ENCODE measurements at places on chromosomes 3 and 15. TPM values are rescaled to one million over a fixed set of nuclear protein-coding genes. Genes with fewer than 3 reads are reported as not detected.

DNA sequence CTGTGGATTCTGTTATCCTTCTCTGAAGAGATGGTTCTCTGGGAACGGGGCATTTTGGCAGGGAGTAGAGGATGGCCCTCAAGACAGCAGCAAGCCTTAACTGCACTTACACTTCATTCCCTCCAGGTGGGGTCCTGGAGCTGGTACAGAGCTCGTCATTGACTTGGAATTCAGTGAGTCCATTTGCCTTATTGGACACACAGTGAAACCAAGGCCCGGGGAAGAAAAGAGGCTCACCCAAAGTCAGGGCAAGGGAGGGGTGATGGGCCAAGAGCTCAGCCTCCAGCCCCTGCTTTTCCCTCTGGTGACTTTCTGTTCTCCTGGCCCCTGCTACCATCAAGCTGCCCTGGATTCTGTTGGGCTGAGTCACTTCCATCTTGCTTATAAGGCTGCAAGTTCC, 125.6 kb downstream of the ETFA start:
- DNase-seq = peak; percentile 78

GRCh38 chr3:171804618-171805389, 5.5 kb downstream of the PLD1 start:
- peak; percentile 75 for DNase-seq

- DNase-seq = no peak
Measured at GRCh38 chr15:99138491-99138982, 33.7 kb downstream of the SYNM start.

DNA sequence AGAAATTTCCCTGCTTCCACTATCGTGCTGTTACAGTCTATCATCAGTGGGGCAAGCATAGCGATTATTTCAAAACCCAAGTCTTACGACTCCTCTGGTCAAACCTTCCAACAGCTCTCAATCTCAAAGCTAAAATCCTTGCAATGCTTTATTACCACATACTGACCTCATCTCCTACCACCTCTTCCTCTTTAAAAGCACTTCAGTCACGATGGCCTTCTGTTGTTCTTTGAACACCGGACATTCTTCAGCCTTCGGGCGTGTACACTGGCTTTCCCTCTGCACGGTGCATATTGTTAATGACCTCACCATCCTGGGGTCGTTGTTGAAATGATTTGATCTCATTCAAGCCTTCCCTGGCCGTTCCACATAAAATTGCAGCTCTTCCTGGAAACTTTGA, 31.1 kb downstream of the MAGEL2 start:
- no peak for DNase-seq

GRCh38 chr3:188323067-188323842, 169.3 kb downstream of the LPP start:
- no peak for DNase-seq

- no peak for DNase-seq
Measured at GRCh38 chr3:74611206-74611605, 3.3 kb downstream of the CNTN3 start.

- DNase-seq = no peak
Measured at GRCh38 chr15:85752124-85752475, 42.6 kb downstream of the KLHL25 start.

- no peak for DNase-seq
Measured at GRCh38 chr3:31093606-31094005, 199.1 kb upstream of the GADL1 start.

DNA sequence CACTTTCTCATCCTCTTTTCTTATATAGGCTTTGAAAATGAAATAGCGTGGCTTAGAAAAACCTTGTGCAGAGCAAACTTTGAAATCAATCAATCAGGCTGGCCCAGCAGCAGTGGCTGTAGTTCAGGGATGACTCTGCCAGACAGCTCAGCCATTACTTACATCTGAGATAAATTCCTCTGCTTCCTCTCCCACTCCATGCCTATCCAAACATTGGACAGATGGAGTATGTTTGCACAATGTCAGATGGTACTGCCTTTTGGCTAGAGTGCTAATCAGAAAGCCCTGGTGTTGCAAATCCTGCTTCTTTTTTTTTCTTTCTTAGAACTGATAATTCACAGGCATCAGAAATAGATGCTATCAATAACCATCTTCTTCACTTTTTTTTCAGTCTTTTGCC, 1065.1 kb downstream of the AGBL1 start:
- peak; percentile 22 for DNase-seq

DNA sequence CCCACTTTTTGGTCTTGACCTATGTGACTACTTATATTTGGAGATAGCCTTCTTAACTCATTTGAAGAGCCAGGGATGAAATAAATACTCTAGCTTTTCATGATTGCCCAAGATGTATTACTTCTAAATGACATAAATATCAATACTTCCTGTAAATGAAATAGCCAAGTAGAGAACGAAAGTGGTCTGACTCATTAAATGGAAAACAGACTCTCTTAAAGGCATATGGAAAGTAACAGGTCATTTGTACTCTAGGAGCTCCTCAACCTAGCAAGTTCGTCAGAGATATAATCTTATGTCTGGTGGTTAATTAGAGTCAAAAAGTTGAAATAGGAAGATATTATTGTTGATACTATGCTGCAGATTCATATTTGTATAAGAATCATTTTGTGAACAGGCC, 1105.4 kb downstream of the TUSC7 start:
- DNase-seq = no peak

- DNase-seq = no peak
Measured at GRCh38 chr3:182702216-182702615, 91.1 kb upstream of the ATP11B start.

DNA sequence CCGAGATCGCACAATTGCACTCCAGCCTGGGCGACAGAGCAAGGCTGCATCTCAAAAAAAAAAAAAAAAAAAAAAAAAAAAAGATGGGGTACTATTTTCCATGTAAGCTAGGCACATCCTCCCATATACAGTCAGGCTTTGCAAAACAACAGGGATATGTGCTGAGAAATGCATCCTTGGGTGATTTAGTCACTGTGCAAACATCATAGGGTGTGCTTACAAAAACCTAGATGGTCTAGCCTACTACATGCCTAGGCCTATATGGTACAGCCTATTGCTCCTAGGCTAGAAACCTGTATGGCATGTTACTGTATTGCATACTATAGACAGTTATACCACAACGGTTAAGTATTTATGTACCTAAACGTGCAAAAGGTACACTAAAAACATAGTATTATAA, 75.0 kb downstream of the TTBK2 start:
- no peak for DNase-seq

- DNase-seq = peak; percentile 18
Measured at GRCh38 chr3:134608023-134608770, 42.6 kb downstream of the KY start.

DNA sequence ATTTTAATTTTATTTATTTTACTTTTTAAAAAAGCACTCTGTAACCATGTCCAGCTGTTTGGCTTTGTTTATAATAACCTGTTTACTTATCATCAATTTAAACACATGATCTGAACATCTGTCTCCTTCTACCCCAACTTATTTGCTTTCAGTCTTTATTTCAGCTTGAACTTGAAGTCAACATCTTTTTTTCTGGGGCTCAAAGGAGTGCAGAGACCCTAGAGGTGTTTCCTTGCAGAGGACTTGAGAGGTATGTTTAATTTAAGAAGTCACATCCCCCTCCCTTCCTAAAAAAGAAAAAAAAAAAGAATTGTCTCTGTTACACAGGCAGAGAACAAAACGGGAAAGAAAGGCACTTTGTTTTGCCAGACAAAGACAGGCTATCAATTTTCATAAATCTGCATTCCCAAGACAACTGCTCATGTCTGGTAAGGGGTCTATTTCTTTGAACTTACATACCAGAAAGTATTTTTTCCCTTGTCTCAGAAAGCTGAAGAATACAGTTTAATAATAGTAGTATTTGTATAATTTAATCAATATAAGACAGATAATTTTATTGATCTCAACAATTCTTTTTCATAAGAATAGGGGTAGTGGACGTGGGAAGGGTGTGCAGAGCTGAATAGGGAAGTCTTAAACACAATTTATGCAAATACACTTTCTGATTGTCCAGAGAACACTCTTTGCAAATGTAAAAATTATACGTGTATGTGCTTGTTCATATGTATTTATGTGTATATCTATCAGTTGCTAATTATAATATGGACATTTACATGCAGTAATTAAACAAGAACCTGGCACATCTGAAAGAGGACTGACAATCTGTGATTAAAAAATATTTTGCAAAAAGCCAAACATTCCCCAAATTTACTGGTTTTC, 109.7 kb upstream of the PDZRN3 start:
- DNase-seq = no peak

- no peak for DNase-seq
Measured at GRCh38 chr15:49521802-49522201, 98.8 kb downstream of the FGF7 start.

- DNase-seq = peak; percentile 19
Measured at GRCh38 chr3:23800731-23801130, 5.0 kb upstream of the UBE2E1 start.

- no peak for DNase-seq
Measured at GRCh38 chr3:169133178-169134161, 530.0 kb downstream of the MECOM start.

ITIH1 gene
- not detected for total RNA-seq

CPNE4 gene
- 0.32 TPM for total RNA-seq

VGLL3 gene
- total RNA-seq = 13.9 TPM

SLC6A20 gene
- total RNA-seq = 0.02 TPM

TMEM207 gene
- total RNA-seq = not detected

TMEM45A gene
- 41.0 TPM for total RNA-seq

OPA1 gene
- total RNA-seq = 37.2 TPM

AADAC gene
- not detected for total RNA-seq

UACA gene
- total RNA-seq = 43.0 TPM

TGM4 gene
- total RNA-seq = not detected

IGSF10 gene
- total RNA-seq = 4.3 TPM

EOMES gene
- not detected for total RNA-seq

U2SURP gene
- 83.3 TPM for total RNA-seq

DNAJC17 gene
- 26.1 TPM for total RNA-seq
